Kidney capillary endothelial cell (primary cell): ENCODE measurements at places on chromosomes 7 and 10.

DNA sequence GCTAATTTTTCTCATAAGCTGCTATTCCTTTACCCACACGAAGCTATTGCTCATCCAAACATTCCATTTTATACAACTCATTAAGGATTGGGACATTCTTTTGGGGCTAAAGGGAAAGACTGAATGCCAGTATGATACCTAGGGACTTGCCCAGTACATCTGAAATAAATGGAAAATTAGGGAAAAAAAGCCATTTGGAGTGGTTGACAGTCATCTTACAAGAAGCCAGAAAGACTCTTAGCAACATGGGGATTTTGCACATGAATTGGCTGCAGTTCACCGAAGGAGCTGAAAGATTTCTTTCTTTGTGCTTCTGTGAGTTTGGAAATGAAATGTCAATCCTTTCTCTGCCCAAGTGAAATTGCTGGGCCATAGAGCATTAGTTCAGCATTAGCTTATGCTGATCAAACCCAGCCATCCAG is 43.3 kb upstream of the MTURN start:
- DNase-seq, result no peak

- DNase-seq, result no peak
These were observed 109.6 kb downstream of the SFMBT2 start for GRCh38 chr10:7301006-7301778.

DNA sequence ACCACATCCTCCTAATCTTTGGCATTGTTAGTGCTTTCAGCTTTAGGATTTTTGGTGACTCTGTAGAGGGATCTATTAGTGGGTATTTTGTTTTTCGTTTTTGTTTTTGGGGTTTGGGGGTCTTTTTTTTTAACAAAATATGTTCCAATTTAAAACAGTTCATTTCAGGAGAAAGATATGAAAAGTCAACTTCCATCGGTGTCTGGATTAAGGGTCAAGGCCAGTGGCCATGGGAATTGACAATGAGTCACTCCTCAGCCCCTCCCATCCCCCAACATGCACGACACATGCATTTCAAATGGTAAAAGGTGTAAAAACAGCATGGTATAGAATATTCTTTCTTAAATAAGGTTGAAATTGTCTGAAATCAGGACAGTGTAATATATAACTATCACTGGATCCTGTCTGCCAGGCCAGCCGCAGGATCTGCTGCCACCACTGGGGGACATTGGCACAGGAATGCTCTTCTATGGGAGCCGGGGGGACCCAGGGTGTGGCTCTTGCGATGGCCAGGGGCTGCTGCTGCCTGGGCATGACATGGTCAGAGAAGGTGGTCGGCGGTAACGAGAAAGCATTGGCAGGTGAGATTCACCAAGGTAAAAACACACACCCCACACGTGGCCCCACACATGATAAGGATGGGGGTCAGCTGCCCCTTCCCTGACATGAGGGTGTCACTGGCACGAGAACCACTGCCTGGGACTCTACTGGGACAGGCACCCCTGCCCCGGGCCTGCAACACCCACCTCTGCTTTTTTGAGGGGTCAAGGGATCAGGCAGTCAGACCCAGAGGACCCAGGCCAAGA is 126.2 kb upstream of the KCTD7 start:
- no peak for DNase-seq

DNA sequence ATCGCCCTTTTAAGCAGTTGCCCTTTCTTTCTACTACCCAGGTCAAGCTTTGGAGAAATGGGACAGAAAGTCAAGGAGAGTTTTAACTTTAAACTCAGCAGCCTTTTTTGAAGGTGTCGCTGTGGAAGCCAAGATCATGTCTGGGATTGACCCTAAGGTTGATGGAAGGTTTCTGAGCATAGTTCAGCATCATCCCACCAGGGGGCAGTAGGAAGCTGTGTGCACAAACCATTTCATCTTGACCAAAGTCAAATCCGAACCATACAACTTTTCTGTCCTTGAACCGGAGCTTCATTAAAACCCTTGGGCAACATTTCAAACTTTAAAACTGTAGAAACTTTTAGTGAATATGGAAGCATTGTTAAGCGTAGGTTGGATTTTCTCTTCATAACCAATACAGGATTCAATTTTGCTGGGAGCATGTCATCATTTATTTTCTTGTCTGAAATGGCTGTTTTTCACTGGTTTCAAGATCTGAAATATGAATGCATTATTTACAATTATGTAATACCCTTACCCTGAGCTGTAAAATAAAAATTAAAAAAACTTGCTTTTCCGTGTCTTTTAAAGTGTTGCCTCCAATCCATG is 214.4 kb upstream of the KIAA1217 start:
- DNase-seq, result peak; percentile 58

DNA sequence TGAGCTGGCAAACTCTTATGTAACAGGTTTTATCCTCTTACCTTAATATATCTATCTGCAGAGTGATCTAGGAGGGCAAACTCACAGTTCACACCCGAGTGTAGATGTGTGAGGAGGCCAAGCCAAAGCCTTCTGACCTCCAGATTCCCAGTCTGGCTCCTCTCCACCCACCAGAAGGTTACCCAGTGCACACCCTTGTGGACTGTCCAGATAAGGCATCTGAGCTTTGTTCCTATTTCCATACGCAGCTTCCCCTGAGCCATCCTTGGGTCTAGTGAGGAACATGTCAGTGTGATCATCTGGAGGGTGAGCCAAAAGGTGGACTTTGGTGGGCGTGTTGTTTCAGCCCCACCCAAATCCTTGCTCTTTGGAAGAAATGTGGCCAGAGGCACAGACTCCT is 203.0 kb upstream of the MEOX2 start:
- DNase-seq, result peak; percentile 22

DNA sequence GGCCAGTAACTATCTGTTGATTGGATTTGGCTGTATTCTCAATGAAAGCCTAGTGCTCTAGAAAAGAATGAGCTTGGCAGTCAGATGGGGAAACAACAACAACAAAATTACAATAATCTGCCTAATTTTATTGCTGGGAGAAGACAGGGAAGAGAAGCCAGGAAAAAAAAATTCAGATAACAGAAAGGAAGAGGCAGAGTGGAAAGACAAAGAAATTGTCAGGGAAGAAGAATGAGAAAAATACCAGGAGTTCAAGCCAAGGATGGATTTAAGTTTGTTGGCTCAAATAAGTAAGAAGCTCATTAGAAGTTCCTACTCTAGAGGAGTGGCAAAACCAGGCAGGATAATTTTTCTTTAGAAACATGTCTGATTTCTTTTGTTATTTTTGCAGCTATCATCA is 45.9 kb upstream of the PRKG1 start:
- DNase-seq, result no peak

GRCh38 chr10:87092376-87092860 is 2.2 kb downstream of the GLUD1 start:
- DNase-seq, result no peak

DNA sequence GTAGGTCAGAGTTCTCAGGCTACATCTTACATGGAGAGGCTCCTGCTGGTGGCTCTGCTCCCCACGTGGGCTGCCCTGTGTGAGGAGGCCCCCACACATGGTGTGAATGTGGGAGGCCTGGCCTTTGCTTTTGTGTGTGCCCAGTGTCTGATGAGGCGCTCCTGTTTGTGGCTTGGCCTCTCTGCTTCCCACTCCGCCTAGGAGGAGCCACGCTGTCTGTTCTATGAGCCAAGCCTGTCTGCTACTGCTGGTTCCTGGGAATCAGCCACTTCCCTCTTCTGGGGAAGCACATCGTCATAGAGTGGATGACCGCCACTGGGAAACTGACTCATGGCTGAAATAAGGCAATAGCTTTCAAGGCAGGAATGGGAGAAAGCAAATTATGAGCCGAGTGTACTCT is 87.1 kb downstream of the CYP26A1 start:
- DNase-seq, result peak; percentile 69

GRCh38 chr10:86929468-86930380 is 27.7 kb downstream of the MMRN2 start:
- DNase-seq, result no peak

- no peak for DNase-seq
These were observed 103.4 kb downstream of the GALNT11 start for GRCh38 chr7:152128741-152129461.

DNA sequence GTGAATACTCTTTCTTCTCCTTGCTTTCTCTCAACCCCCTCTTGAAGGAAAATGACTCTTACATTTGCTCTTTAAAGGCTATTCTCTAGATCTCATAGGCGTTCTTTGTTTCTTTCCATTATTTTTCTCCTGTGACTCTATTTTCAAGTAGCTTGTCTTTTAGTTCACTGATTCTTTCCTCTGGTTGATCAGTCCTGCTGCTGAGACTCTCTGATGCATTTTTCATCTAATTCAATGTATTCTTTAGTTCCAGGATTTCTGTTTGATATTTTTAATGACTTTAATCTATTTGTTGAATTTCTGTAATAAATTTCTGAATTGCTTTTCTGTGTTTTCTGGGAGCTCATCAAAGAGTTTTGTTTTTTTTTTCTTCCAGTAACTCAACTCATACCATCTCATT is 397.7 kb downstream of the CNTNAP2 start:
- no peak for DNase-seq

DNA sequence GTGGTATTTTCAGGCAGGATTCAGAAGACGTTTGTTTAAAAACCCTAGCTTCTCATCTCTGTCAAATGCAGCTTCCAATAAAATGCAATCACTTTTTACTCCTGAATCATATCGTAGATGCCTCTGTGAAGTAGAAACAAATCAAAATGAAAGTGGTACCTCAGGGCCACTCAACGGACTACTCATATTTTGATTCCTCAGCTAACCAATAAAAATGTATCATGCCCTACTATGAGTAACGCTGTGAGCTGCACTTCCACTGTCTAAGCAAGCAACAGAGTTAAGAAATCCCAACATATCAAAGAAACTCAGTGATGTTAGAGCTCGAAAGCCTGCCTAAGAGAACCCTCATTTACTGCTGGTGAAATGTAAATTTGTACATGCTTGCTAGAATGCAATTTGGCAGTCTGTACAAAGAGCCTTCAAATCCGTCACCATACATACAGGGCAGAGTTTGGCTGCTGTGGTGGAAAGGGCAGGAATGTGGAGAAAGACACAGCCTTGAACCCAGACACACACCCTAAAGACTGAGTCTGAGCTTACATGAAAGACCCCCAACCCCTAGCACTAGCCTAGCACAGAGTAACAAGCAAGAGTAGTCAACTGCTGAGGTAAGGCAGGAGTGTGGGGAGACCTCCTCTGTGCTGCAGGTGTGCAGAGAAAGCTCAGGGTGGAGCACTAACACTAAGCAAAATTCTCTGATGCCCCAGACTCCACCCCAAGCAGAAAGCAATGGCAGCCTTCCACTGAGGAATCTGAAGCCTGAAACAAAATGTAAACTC is 151.5 kb downstream of the ANK3 start:
- DNase-seq, result no peak

GRCh38 chr10:13739183-13739582 is 152.4 kb downstream of the PRPF18 start:
- DNase-seq, result no peak

- DNase-seq, result no peak
These were observed 1.8 kb upstream of the DLX6 start for GRCh38 chr7:97003262-97004246.

DNA sequence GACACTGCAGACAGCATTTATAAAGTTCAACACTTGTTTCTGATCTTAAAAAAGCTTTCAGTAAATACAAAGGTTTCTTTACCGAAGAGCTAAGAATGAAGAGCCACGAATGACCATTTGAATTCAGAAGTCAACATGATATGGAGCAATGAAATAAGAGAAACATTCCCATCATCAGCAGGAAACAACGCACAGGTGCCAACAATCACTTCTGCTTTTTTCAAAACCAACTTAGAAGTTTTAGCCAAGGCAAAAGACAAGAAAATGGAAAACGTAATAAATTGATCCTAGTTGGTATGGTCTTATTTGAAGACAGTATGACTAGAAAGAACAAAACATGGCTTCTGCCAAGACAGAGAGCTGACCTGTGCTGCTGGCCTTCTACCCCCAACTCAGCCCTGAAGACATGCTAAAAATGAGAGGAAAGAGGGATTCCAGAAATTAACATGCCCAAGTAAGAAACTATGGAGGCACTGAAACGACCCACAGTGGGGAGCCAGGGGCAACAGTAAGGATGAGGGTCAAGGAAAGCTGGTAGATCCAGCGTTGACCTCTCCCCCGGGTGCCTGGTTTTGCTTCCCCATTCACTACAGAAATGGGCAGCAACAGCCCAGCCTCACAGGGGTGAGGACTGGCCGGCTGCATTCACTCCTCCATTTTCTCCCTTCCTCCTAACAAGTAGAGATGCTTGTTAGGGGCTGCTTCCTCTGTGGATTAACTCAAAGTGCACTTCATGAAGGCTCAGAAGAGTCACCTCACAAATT is 30.1 kb downstream of the VPS41 start:
- no peak for DNase-seq

GRCh38 chr10:119135513-119135881 is 30.0 kb downstream of the SFXN4 start:
- DNase-seq, result no peak

- no peak for DNase-seq
These were observed 11.9 kb downstream of the CUX1 start for GRCh38 chr7:101829374-101829773.

DNA sequence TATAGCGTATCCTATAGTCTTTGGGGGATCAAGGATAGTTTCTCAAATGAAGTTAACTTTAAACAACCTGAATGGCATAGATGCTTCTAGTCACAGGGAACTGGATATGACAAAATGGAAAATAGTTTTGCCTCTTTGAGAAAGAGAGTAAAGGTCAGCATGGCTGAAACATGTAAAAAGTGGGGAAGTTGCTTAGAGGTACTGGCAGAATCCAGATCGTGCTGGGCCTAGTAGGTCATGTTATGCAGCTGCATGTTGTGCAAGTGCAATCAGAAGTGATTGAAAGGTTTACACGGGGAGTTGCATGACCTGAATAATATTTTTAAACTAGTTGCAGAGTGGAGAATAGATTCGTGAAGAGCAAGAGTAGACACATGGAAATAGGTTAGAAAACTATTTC is 201.1 kb upstream of the HDAC9 start:
- DNase-seq, result no peak

- no peak for DNase-seq
These were observed 148.0 kb downstream of the ANKRD7 start for GRCh38 chr7:118372530-118372929.

GRCh38 chr7:90092506-90092905 is 61.8 kb upstream of the STEAP1 start:
- no peak for DNase-seq

- DNase-seq, result no peak
These were observed 181.7 kb downstream of the HECW1 start for GRCh38 chr7:43294080-43294630.

- DNase-seq, result no peak
These were observed 45.5 kb upstream of the CALCR start for GRCh38 chr7:93620057-93620456.

- DNase-seq, result no peak
These were observed 1.0 kb upstream of the ENO4 start for GRCh38 chr10:116848032-116848943.

DNA sequence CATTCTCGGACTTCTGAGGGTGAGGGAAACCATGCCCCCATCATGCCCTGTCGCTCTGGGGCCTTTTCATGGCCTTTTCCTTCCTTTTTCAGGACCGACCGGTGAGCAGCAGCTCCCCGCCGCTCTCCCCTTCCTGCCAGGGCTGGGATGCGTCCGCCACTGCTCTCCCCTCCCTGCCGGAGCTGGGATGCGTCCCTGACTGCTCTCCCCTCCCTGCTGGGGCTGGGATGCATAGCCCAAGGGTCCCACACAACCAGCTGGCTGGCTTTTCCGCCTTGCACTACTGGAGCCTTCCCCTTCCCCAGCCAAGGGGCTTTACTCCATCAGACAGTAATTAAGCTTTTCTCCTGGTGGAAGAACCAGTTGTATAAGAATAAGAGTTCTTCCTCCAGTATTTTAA is 129.7 kb upstream of the COBL start:
- DNase-seq, result no peak
